ENCODE measurements at places on chromosomes 4 and X. TPM values are rescaled to one million over a fixed set of nuclear protein-coding genes. Genes with fewer than 3 reads are reported as not detected.

DNA sequence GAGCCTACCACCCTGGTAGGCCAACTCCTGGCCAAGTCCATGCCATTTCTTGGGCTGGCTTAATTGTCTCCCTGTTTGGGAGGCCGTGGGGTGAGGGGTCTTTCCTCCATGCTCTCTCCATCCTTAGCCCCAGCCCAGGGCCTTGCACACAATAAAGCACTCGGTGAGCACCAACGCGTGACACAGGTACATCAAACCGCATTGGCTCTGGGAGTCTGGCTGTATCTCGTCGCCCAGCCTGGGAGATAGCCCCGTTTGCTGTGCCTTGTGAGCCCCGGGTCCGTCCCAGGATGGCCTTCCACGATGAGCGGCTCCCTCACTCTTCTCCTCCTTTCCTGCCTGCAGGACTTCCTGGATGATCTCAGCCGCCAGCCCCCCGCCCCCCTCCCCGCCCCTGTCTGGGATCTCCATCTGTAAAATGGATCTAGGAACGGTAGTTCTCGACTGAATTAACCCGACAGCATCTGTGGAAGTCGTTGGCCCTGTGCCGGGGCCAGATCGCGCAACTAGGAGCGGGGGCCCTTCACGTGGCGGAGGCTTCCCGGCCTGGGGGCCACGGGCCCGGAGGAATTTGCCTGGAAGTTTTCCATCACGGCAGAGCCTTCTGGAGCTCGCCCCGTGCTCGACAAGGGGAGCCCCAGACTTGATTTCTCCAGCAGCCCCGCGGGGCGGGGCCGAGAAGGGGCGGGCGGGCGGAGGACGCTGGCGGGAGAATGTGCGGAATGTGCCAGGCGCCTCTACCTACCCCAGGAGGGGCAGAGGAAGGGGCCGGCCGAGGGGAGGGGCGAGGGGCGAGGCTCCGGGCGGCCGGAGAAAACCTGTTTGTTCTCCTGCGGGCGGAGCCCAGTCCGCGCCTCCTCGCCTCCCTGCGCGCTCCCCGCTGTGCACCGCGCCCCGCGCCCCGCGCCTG is at the start of gene ZNF185:
TSS of gene ZNF185 (plus strand) at position 846 of the 910 bp plus-strand sequence. CDS start 16,423 bp downstream, outside the sequence.
- no peak within 1 kb of the TSS for H3K27ac ChIP-seq
- no peaks in the 10 kb centered on the region for H3K36me3 ChIP-seq
- H3K27me3 ChIP-seq = no peaks in the 10 kb centered on the region
- peak; percentile 59 for DNase-seq
- H3K4me1 ChIP-seq = peaks cover 2% of the 10 kb centered on the region
- H3K4me3 ChIP-seq = peak within 1 kb of the TSS; percentile 33

DNA sequence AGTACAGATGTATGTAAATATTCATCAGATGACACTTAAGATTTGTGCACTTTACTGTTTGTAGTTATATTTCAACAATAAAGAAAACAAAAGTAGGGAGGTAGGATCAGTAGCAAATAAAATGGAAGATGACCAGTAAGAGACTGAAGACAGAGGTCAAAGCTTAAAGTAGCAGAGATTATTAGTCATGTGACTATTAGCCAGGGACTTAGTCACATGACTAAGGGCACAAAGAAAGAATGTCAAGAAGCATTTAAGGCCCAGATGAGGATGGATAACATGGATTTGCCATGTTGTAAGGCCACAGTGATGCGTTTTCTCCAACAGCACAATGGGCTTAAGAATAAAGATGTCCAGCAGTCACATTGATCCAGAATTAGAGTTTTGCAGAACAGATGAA is 479.6 kb downstream of the BCOR start:
- no peak overlapping the region for H3K4me3 ChIP-seq
- H3K4me1 ChIP-seq = no peaks in the 10 kb centered on the region
- H3K27me3 ChIP-seq = no peaks in the 10 kb centered on the region
- no peak for DNase-seq
- H3K27ac ChIP-seq = no peak overlapping the region

DNA sequence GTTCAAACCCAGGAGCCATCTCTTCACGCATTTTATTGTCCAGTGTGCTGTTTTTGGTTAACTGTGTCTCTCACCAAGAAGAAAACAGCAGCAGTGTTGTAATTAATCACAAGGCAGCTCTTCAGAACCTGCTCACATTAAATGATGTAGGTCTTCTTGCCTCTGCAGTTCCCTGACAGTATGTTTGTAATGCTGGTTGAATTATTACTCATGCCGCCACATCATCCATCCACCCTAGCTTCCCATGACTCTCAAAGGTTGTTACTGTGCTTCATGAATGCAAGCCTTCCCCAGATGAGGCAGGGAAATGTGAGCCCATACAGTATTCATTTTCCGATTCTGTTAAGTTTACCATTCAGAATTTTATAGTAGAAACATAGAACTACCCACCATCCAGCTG is 17.4 kb downstream of the TLR10 start:
- no peak overlapping the region for H3K27ac ChIP-seq
- no peaks in the 10 kb centered on the region for H3K27me3 ChIP-seq
- H3K4me3 ChIP-seq = no peak overlapping the region

DNA sequence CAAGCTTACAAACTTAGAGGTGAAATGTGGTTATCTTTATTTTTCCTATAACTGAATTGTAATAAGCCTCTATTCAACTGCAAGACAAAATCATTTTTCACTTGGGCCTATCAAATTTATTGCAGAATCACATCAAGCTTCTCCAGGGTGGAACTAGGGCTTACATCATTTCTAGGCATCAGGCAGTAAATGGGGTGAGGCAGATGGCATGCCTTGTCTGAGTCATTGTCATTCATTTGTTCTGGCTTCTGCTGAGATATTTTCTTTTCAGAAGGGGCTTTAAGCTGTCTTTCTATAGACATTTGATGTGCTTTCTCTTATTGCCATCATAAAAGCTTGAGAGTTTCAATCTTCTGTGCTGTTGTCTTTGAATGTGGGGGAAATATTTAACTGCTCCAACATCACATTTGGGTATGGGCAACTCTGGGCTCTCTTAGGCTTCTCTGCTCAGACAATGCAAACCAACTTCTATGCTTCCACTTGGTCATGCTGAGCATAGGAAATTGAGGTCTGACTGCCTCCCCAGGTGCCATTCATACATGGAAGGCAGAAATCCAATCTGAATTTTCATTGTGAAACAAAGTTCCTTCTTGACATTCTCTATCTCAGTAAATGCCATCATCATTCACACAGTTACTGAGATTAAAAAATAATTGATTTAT is 225.8 kb upstream of the GIMD1 start:
- H3K27me3 ChIP-seq = no peaks in the 10 kb centered on the region
- H3K27ac ChIP-seq = no peak overlapping the region
- no peak overlapping the region for H3K4me3 ChIP-seq
- no peaks in the 10 kb centered on the region for H3K4me1 ChIP-seq
- H3K36me3 ChIP-seq = no peaks in the 10 kb centered on the region

GRCh38 chr4:53558065-53558801 is 33.1 kb downstream of the LNX1 start:
- H3K36me3 ChIP-seq = no peaks in the 10 kb centered on the region
- DNase-seq = no peak
- H3K4me3 ChIP-seq = no peak overlapping the region
- H3K27ac ChIP-seq = no peak overlapping the region
- peaks cover 5% of the 10 kb centered on the region for H3K4me1 ChIP-seq

GRCh38 chr4:187767158-187767557 is 228.4 kb upstream of the ZFP42 start:
- H3K27ac ChIP-seq = no peak overlapping the region
- H3K4me1 ChIP-seq = no peaks in the 10 kb centered on the region
- no peaks in the 10 kb centered on the region for H3K27me3 ChIP-seq
- no peak for DNase-seq
- no peaks in the 10 kb centered on the region for H3K36me3 ChIP-seq

DNA sequence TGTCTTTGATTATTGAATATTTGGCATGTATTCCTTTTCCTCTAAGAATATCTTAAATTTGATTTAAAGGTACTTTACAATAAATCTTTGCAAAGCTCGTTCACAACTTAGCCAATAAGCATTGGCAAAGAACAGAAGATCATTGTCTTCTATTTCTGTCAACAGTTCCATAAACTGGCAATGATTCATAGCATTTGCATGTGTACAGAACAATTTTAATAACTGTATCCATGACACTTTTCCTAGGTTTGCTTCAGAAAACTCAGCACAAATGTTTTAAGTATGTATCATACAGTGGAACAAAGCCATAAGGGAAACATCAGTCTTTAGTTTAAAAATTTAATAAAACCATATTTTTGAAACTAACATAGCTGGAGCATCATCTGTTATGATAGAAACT is 462.7 kb upstream of the RPS6KA3 start:
- peak; percentile 30 for DNase-seq
- H3K27me3 ChIP-seq = no peaks in the 10 kb centered on the region
- no peak overlapping the region for H3K4me3 ChIP-seq
- no peaks in the 10 kb centered on the region for H3K36me3 ChIP-seq
- H3K4me1 ChIP-seq = no peaks in the 10 kb centered on the region
- no peak overlapping the region for H3K27ac ChIP-seq

GRCh38 chrX:106963111-106963510 is 36.9 kb downstream of the MORC4 start:
- no peak overlapping the region for H3K4me3 ChIP-seq
- DNase-seq = no peak
- no peak overlapping the region for H3K27ac ChIP-seq
- peaks cover 2% of the 10 kb centered on the region for H3K36me3 ChIP-seq
- no peaks in the 10 kb centered on the region for H3K4me1 ChIP-seq

Gene PHEX
- total RNA-seq = 1.7 TPM

Gene CDX4
- not detected for total RNA-seq

Gene ATP2B3
- not detected for total RNA-seq

Gene BMPR1B
- 0.17 TPM for total RNA-seq

Gene DCHS2
- total RNA-seq = under 0.01 TPM

Gene CYLC1
- not detected for total RNA-seq

Gene PRDM5
- total RNA-seq = 19.0 TPM
